Spinal cord (tissue), 10 donors: ENCODE measurements at places on chromosomes 1 and 21. TPM values are rescaled to one million over a fixed set of nuclear protein-coding genes. Genes with fewer than 3 reads are reported as not detected.

SELE gene
- polyA plus RNA-seq, result 0.14 TPM

AVPR1B gene
- polyA plus RNA-seq, result not detected

BTBD19 gene
- polyA plus RNA-seq, result 10.5 TPM

TFF2 gene
- polyA plus RNA-seq, result not detected

CHODL gene
- 31.8 TPM for polyA plus RNA-seq

ZFP69B gene
- 10.3 TPM for polyA plus RNA-seq

THEMIS2 gene
- polyA plus RNA-seq, result 9.4 TPM

ELOA gene
- 27.5 TPM for polyA plus RNA-seq

DNA sequence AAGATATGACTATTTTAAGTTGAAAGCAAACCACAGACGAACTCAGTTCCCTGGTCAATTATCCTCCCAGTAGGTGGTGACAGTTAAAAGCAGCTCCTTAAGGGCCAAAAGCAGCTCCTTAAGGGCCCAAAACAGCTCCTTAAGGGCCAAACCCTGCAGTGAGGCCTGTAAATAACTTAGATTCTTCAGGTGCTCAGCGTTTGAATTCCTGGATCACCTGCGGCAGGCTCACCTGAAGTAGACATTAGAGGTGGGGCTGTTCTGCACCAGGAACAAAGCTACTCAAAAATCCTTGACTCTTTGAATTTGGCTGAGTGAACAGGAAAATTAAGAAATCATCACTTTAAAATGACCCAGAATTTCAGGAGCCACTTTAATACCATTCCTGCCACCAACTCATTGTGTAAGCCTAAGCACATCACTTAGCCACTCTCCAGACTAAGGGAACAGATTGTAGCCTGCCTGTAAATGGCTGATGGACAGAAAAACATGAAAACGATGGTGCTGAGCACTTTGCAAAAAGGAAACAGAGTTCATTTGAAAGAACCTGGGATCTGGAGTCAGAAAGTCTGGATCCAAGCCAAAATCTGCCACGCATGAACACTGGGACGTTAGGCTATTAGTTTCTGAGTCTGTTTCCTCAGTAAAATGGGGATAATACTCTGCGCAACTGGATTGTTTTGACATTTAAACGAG is 126.9 kb downstream of the LRIG2 start:
- no peak for DNase-seq

DNA sequence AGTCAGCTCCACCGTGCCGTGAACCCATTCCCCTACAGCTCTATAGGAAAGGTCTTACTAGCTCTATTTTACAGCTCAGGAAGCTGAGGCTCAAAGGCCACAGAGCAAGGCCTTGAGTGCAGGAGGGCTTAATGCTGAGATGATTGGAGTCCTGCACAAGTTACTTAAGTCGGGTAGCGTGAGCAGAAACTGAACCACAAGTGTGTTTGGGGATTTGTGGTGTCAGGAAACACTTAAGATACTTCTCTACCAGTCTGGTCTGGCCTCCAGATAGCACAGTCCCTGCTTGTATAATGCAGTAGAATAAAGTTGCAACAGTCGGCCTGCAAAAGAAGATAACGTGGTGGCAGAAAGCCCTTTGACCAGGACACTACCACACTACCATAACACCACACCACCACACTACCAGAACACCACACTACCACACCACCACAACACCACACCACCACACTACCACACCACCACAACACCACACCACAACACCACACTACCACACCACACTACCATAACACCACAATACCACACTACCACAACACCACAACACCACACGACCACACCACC is 118.1 kb downstream of the SPSB1 start:
- no peak for DNase-seq

GRCh38 chr1:230280054-230280795 is 145.9 kb downstream of the PGBD5 start:
- DNase-seq, result no peak

GRCh38 chr21:43348801-43349261 is 78.1 kb downstream of the SIK1 start:
- no peak for DNase-seq

DNA sequence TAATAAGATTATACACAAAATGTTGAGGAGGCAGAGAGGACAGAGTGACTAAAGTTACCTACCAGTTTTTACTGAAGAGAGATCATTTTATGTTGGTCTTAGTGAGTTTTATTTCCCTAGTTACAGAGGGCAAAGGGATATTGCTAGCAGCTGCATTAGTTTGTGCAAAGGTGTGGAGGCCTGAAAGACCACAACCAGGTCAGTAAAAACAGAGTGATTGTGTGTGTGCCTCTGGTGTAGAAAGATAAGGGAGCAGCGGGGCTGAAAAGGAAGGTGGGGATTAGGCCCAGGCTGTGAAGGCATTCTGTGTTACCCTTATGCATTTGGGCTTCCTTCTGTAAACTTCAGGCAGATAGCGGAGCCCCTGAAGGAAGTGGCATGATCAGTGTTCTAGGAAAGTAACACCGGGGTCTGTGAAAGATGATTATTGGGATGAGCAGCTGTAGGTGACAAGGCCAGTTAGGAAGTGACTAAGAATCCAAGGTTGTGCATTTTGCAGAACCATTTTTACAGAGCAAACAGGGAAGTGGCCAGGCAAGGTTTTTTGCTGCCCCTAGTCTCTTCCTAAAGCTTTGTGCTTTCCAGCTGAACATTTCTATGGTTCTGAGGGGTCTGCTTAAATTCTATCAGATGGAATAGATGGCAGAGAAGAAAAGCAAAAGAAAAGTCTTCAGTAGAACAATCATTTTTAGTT is 3.7 kb downstream of the GADD45A start:
- no peak for DNase-seq

- no peak for DNase-seq
These were observed 215.4 kb downstream of the OMA1 start for GRCh38 chr1:58331156-58331555.

- no peak for DNase-seq
These were observed 84.4 kb downstream of the UBE4B start for GRCh38 chr1:10117132-10117531.

GRCh38 chr1:228691211-228691610 is 44.1 kb upstream of the RHOU start:
- no peak for DNase-seq

DNA sequence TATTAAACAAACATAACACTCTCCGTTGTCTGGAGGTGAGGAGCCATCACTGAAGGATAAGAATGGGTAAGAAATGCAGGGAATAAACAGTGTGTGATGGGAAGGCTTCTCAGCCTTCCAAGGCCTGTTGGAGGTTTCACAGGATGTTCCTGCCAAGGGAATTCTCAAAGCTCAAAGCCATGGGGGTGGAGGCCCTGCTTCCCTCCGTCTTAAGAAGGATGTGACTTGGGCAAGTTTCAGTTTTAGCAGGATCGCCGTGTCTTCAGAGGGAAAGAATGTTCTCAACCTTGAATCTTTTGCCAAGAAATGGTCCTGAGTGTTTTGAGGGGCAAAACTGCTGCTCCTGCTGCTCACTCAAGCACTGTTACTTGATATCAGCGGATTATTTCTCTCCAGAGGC is 41.7 kb upstream of the IL20 start:
- no peak for DNase-seq

- no peak for DNase-seq
These were observed 136.9 kb downstream of the BARHL2 start for GRCh38 chr1:90580176-90580575.

GRCh38 chr1:85303440-85304162 is 27.2 kb upstream of the BCL10 start:
- no peak for DNase-seq

- DNase-seq, result peak; percentile 97
These were observed 32.7 kb upstream of the WASF2 start for GRCh38 chr1:27522432-27523336.

DNA sequence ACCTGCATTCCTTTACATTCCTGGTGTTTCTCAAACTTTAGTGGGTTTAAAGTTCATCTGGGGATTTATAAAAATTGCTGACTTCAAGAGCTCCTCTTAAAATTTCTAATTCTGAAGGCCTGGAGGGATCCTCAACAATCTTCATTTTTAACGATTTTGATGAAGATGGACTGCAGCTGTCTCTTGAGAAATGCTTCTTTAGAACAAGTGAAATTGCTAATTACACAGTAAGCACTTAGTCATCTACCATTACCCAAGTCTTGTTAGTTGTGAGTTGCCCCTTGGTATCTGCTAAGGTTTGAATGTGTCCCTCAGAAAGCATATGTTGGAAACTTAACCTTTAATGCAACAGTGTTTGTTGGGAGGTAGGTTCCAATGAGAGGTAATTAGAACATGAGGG is 163.7 kb downstream of the LTN1 start:
- no peak for DNase-seq

- DNase-seq, result no peak
These were observed 97.3 kb downstream of the USP25 start for GRCh38 chr21:15826908-15827601.

GRCh38 chr1:119713039-119713748 is 1.5 kb downstream of the PHGDH start:
- no peak for DNase-seq

DNA sequence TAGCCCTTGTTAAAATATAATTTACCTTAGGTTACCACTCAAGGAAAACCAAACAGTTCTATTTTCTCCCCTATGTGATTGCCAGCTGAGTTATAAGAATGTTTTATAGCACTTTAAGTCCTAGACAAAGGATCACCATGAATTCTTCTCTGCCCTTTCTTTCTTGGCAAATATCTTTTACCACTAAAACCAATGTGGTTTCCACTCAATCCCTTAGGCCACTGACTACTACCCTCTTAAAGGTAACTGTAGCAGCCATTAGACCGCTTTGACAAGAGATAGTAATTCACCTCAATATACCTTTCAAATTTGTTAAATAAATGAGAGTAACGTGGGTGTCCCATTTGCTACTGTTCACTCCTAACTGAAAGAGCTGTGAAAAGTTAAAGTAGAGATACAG is 307.9 kb upstream of the PRMT6 start:
- DNase-seq, result no peak

DNA sequence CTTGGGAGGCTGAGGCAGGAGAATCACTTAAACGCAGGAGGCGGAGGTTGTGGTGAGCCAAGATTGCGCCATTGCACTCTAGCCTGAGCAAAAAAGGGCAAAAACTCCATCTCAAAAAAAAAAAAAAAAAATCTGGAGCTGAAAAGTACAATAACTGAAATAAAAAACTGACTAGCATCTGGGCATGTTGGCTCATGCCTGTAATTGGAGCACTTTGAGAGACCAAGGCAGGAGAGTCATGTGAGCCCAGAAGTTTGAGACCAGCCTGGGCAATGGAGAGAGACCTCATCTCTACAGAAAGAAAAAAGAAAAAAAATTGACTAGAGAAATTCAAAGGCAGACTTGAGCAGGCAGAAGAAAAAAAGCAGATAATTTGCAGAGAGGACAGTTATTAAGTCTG is 18.1 kb downstream of the CLDN19 start:
- DNase-seq, result no peak

GRCh38 chr1:78369546-78369945 is 121.2 kb upstream of the PTGFR start:
- no peak for DNase-seq
